Posterior vena cava (tissue), 2 donors: ENCODE measurements at places on chromosomes 1 and 21. TPM values are rescaled to one million over a fixed set of nuclear protein-coding genes. Genes with fewer than 3 reads are reported as not detected.
A peak's percentile ranks its signal among the peaks of the same experiment; 100 is the strongest.

Gene KTI12
- total RNA-seq: 5.7 TPM

Gene FAM163A
- 0.10 TPM for total RNA-seq

Gene GRIK3
- total RNA-seq: 0.23 TPM

Gene LENEP
- total RNA-seq: not detected

Gene ADAMTS1
- total RNA-seq: 216 TPM

Gene TMPRSS2
- total RNA-seq: 0.14 TPM

Gene MYCL
- 0.14 TPM for total RNA-seq

Gene LEPR
- total RNA-seq: 27.7 TPM

Gene APCS
- not detected for total RNA-seq

Gene F3
- 116 TPM for total RNA-seq

Gene OR2M3
- total RNA-seq: not detected

Gene ATP1A2
- total RNA-seq: 4.1 TPM

Gene SLC16A1
- total RNA-seq: 39.7 TPM

Gene FAM177B
- not detected for total RNA-seq

GRCh38 chr21:17270229-17270628 lies 242.6 kb upstream of the CXADR start:
- peak; percentile 66 for DNase-seq

GRCh38 chr21:14453339-14454015 lies 70.5 kb upstream of the HSPA13 start:
- no peak for DNase-seq

DNA sequence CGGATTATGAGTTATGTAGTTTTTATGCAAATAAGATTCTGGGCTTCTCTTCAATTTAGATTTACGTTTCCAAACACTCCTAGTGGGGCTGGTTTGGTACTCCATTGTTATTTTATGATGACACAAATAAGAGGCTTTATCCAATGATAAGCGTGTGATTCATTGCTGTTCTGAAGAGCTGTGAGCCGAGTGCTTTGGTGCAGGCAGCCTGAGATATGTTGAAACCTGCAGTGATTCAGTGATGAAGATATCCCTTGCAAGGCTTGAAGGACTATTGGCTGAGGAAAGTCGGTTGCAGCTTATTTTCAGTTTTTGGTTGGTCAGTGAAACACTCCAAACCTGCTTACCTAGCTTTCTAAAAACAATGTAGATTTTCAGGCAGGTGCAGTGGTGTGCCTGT lies 112.2 kb downstream of the RYR2 start:
- DNase-seq: no peak

DNA sequence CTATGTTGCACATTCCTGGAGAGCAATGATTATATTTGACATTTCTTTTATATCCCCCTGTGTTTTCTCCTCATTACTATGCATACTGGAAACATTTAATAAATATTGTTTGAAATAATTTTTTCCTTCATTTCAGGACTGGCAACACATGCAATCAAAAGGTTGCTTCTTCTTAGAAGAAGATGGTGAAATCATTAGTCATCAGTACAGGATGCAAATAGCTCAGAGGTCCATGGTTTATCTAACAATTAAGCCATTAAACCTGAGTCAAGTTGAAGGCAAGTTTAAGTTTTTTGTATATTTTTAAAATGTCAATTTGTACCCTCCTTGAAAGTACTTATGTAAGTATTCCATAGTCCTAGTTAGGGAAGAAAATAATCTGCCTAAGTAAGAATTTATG lies 22.5 kb downstream of the EFCAB7 start:
- no peak for DNase-seq

GRCh38 chr1:201335901-201336300 lies 41.6 kb downstream of the TNNT2 start:
- peak; percentile 49 for DNase-seq

GRCh38 chr1:172662464-172663109 lies 3.7 kb downstream of the FASLG start:
- peak; percentile 85 for DNase-seq

GRCh38 chr1:45335855-45336324 lies 4.1 kb upstream of the TOE1 start:
- no peak for DNase-seq

GRCh38 chr1:12596007-12596821 lies 21.8 kb downstream of the DHRS3 start:
- peak; percentile 93 for DNase-seq

GRCh38 chr1:116324411-116324810 lies 48.6 kb upstream of the ATP1A1 start:
- DNase-seq: no peak

GRCh38 chr1:7225711-7226505 lies 440.7 kb downstream of the CAMTA1 start:
- no peak for DNase-seq

DNA sequence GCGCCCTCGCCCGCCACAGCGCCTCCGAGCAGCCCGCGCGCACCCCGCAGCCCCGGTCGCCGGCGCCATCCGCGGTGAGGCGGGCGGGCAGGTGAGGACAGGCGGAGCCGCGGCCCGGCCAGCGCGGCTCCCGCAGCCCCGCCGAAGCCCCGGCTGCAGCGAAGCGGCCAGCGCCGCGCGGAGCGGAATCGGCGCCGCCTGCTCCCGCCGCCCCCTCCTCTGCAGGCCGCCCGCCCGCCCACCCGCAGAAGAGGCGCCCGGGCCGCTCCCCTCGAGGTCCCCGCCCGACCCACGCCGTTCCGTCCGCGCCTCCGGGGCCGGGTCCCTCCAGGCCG lies 1.3 kb downstream of the PRDM16 start:
- DNase-seq: no peak

GRCh38 chr21:42703965-42704364 lies 50.5 kb downstream of the PDE9A start:
- no peak for DNase-seq

DNA sequence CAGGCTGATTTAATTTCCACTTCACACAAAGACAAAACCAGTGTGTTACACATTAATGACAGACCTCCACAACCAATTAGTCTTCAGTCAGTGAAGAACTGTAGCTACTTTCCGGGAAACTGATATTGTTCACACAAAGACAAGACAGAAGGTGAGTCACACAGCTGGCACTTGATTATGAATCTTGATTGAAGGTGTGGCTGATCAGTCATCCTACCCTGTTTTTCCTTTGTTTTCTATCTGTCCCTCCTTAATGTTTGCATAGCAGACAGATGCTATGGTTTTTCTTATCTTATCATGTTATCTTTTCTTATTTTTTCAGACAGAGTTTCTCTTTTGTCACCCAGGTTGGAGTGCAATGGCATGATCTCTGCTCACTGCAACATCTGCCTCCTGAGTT lies 185.1 kb upstream of the GREM2 start:
- DNase-seq: no peak

DNA sequence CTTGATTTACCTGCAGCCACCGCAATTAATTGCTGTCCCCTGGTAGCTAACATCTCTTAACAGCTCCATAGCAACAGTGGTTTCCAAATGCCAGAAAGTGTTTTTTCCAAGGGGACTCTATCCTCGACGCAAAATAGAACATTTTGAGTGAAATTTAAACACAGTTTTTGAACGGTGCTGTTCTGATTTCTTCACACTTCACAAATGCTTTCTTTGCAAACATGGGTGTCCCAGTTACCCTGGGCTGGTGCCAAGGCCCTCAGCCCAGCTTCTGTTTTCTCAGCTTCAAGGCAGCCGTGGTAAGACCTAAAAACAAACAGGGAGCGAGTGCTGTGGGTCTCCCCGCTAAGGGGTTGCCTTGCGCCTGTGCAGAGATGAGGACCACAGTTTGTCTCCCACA lies 147.3 kb upstream of the VAMP3 start:
- DNase-seq: no peak

GRCh38 chr1:198003468-198003867 lies 86.3 kb downstream of the LHX9 start:
- no peak for DNase-seq

GRCh38 chr1:24490101-24490781 lies 12.4 kb upstream of the RCAN3 start:
- no peak for DNase-seq

DNA sequence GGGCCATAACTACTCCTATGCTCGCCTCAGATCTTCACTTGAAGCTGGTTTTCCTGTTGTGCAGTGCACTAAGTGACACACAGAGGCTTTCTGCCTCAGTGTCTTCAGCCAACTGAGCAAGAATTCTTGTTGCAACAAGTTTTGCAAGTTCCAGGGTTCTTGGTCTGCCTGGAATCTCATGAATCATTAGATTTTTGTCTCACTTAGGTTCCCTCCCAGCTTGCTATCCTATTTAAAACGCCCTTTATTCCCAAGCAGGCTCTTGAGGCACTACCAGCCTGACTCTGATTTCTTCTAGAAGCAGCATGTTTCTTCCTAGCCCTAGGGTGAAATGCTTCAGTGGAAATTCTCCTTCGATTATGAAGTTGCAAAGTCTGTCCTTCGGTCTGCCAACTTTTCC lies 158.8 kb downstream of the C1orf21 start:
- DNase-seq: no peak

DNA sequence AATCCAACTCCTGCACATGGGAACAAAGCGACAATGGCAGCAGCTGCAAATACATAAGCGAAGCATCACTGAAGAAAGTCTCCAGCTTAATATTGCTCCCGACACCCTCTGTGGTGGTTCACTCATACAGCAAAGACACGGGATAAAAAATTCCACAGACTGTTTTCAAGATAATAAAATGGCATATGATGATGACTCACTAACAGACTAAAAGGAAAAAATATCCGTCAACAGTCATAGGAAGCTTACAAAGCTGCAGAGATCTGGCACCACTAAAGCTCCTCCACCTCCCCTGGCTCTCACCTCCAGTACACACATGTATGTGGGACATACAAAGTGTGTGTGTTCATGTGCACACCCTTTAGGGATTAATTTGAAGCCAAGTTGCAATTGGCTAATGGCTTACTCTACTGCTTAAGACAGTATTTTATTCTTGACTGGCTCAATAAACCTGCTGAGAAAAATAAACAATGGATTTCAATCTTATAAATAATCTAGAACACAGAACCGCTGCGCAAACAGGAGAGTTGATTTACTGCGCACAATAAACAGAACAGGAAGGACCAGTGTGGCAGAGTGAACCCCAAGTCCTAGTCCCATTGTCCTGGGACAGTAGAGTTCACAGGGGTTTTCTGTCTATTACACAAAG lies 94.4 kb downstream of the SLC45A1 start:
- DNase-seq: no peak

GRCh38 chr1:109895720-109896504 lies 14.7 kb upstream of the CSF1 start:
- DNase-seq: peak; percentile 87

GRCh38 chr1:15618077-15618654 lies 908 bp downstream of the DDI2 start:
- DNase-seq: no peak

GRCh38 chr1:246161626-246162025 lies 345.5 kb downstream of the SMYD3 start:
- no peak for DNase-seq

DNA sequence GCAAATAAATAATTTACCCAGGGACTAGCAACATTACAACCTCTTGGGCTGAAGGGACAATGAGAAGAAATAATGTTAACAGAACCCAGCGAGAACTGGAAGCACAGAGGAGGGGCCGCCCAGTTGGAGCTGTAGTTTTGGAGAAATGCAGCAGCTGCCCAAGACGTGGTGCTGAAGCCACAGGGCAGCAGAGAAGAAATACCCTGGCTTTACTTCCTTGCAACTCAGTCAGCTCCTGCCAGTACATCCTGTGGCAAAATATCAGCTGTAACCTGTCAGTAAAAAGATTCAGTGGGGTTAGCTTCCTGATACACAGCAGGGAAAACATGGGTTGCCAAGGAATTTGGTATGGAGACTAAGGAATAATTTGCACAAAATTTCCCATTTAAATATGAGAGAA lies 283.6 kb upstream of the USP25 start:
- no peak for DNase-seq

- DNase-seq: no peak
Observed at GRCh38 chr21:28444557-28444956, 548.1 kb downstream of the LTN1 start.

DNA sequence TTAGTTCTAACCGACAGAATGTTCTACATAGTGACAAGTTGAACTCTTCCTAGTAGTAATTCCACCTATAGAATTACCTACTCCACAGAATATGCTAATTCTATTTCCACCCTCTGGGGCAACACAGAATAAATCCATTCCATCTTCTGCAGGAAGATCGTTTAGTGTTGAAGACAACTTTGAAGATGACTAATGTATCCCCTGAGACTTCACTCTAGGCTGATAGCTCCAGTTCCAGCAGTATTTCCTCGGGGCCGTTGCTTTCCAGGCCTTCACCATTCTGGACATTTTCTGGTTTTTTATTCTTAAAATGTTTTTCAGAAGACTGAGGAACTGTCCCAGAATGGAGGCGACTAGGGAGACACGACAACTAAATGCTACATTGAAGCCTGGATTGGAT lies 61.0 kb upstream of the CSF1 start:
- no peak for DNase-seq

DNA sequence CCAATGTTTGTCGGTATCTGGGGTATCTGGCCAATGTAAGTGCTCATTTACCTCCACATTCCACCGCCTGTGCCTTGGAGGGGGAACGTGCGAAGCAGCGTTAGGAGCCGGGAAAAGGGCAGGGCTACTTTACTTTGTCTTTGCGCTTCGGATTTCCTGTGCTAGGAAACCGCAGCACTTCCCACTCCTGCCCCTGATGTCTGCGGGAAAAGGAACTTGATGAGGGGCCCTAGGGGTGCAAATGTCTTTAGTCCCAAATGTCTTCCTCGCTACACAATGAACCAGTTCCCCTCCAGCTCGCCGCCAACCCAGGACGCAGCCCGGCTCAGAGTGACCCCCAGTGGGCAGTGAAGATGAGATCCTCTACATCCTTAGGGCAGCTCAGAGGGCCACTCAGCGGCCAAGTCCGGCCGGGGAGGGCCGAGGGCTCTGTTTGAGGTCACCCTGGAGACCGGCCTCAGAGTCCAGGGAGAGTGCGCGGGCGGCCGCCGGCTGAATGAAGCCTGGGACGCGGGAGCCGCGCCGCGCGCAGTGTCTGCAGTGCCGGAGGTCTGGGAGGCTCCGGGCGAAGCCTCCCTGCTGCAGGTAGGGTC lies at the start of gene DYNLT5:
Gene DYNLT5 (plus strand): TSS at position 460 of the 593 bp plus-strand sequence. CDS start 2,200 bp downstream, outside the sequence.
- peak; percentile 91 for DNase-seq

DNA sequence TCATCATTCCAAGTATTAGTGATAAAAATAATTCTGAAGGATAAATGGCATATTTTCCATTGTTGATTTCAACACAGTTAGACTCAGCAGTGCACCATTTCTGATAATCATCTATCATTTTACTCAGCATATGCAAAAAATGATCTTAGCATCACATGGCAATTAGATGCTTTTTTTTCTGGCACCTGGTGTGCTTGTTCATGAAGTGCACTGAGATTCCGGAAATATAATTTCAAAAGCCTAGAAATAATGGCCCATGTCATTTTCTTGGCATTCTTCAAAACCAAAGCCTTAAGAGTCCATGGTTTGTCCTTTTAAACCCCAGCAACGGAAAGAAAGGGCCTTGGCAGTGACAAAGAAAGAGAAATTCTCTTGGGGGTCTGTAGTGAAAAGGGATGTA lies 278.8 kb downstream of the KIF26B start:
- no peak for DNase-seq

- DNase-seq: no peak
Observed at GRCh38 chr1:1900883-1901640, 10.2 kb upstream of the GNB1 start.
